Activated T-helper 1 cell treated with anti-CD3 and anti-CD28 coated beads, Interleukin-12 subunit alpha, Interleukin-12 subunit beta, Interleukin-2, Interleukin-4 antibody, amounts not matched to agents 30 ng/mL and 10 ng/mL and 1 ng/mL, durations not matched to agents 14 hours and 24 hours and 36 hours (primary cell): ENCODE measurements at places on chromosomes 7 and 10. TPM values are rescaled to one million over a fixed set of nuclear protein-coding genes. Genes with fewer than 3 reads are reported as not detected.

GRCh38 chr10:45592926-45593325 is 79.6 kb downstream of the ZFAND4 start:
- DNase-seq = no peak

DNA sequence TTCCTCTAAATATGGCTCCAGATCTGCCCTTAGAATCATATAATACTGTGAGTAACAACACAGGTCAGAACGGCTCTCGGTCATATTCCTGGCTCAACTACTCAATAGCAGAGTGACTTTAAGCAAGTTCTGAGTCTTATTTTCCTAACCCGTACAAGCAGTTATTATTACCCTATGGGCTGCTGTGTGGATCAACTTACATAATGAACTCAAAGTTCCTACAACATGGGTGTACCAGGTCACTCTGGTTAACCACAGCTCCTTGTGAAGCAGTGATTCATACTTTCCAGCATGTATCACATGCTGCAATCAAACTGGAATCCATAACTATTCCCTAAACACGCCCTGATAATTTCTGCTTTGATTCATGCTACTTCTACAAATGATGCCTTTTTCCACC is 107.3 kb downstream of the LRRN3 start:
- DNase-seq = no peak

- DNase-seq = no peak
These were observed 92.9 kb upstream of the SH2B2 start for GRCh38 chr7:102193806-102194205.

GRCh38 chr10:129939416-129940275 is 24.4 kb downstream of the EBF3 start:
- no peak for DNase-seq

DNA sequence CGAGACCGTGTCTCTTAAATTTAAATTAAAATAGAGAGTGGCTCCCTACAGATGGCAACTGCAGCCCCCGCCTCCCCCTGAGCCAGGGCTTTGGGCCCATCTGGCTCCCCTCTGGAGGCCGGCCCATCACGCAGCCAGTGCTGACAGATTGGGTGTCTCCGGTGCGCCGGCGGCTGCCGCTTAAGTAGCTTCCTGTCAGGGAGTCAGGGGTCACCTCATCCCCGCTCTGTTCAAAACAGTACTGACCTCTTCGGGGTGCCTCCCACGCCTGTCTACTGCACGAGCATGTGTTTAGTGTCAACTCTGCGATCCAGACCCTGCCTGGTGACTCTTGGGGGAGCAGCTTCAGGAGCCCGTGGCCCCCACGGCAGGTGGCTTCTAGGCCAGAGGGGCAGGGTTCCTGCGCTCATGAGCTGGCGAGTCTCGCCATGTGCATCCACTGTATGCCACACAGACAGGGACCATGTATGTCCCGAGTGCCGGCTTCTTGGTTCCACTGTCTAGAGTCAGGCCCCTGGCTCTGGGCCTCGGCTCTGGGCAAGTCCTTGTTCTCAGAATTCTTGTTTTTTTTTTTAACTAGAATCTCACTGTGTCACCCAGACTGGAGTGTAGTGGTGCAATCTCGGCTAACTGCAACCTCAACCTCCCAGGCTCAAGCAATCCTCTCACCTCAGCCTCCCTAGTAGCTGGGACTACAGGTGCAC is 36.1 kb downstream of the KCTD7 start:
- DNase-seq = no peak

GRCh38 chr10:368579-369220 is 233.4 kb downstream of the ZMYND11 start:
- DNase-seq = no peak

The ZYX gene
- 73.9 and 78.8 TPM in 2 replicates for total RNA-seq

DNA sequence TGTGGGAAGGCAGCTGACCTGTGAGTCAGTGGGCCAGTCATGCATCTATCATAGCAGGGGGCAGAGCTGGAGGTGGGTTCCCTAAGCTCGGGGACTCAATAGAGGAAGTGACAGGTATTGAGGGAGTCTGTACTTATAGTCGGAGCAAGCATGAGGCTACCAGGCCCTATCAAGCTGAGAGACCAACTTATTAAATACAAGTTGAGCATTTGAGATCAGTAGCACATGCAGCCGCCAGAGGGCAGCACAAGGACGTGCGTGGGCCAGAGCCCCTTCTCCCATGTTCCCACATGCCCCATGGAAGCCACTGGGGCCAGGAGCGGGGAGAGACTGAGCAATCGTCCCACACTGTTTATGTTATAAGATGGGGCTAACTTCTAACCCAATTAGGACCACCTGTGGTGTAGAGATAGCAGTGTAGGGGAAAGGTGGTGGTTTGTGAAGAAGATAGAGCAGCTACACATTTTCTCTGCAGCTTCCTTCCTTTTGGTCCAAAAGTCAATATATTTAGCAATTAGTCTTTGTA is 13.0 kb upstream of the STK31 start:
- DNase-seq = peak; percentile 9
